Type B pancreatic cell (in vitro differentiated cells): ENCODE measurements at places on chromosomes 16 and 17. TPM values are rescaled to one million over a fixed set of nuclear protein-coding genes. Genes with fewer than 3 reads are reported as not detected.
A peak's percentile ranks its signal among the peaks of the same experiment; 100 is the strongest.

Gene KRT33A
- 0.24 and 1.9 TPM in 2 replicates for total RNA-seq

- H3K4me1 ChIP-seq = peaks cover 27% of the 10 kb centered on the region
- peaks cover 7% of the 10 kb centered on the region for H3K27me3 ChIP-seq
- H3K27ac ChIP-seq = no peak overlapping the region
Observed at GRCh38 chr16:65375651-65376050, 253.8 kb upstream of the CDH11 start.

DNA sequence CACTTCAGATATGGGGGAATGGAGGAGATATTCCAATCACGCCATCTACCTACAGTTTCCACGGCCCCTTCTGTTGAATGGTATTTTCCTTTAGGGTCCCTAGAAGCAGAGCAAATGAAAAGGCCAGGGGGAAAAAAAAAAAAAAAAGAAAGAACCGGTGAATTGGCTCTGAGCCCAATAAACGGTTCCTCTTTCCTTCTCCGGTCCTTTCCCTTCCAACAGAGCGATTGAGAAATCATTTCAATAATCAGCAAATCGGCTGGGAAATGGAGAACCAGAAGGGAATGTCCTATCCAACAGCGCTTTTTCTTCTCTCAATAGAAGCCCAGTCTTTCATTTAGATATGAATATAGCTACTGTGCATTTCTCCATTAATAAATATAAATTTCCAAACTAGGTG is 26.8 kb upstream of the HOXB13 start:
- H3K4me3 ChIP-seq = no peak overlapping the region
- DNase-seq = no peak
- H3K36me3 ChIP-seq = no peaks in the 10 kb centered on the region
- H3K4me1 ChIP-seq = no peaks in the 10 kb centered on the region

GRCh38 chr16:77273-77806 is 685 bp upstream of the MPG start:
- peaks cover 3% of the 10 kb centered on the region for H3K27me3 ChIP-seq
- DNase-seq = no peak
- H3K4me3 ChIP-seq = peak overlapping the region; percentile 77
- peaks cover 21% of the 10 kb centered on the region for H3K4me1 ChIP-seq
- no peaks in the 10 kb centered on the region for H3K36me3 ChIP-seq
- H3K27ac ChIP-seq = no peak overlapping the region

GRCh38 chr17:2366747-2367494 is 29.6 kb downstream of the SGSM2 start:
- peaks cover 4% of the 10 kb centered on the region for H3K36me3 ChIP-seq
- no peaks in the 10 kb centered on the region for H3K4me1 ChIP-seq
- no peak overlapping the region for H3K27ac ChIP-seq
- DNase-seq = no peak
- no peaks in the 10 kb centered on the region for H3K27me3 ChIP-seq
